T-helper 1 cell treated with Interleukin-12 subunit alpha and Interleukin-12 subunit beta and Interleukin-4 antibody, amounts not matched to agents 30 ng/mL and 1 ng/mL, for 36 hours (primary cell): ENCODE measurements at places on chromosomes 11 and 22. TPM values are rescaled to one million over a fixed set of nuclear protein-coding genes. Genes with fewer than 3 reads are reported as not detected.

IGF2 gene
- total RNA-seq, result 0.17 and 0.32 TPM in 2 replicates

ANGPTL5 gene
- not detected in 2 replicates for total RNA-seq

OR51B5 gene
- total RNA-seq, result not detected in 2 replicates

RRP7A gene
- total RNA-seq, result 68.3 and 77.6 TPM in 2 replicates

TRPM5 gene
- not detected in 2 replicates for total RNA-seq

FBXO7 gene
- 91.3 and 95.6 TPM in 2 replicates for total RNA-seq

NRXN2 gene
- total RNA-seq, result 0.71 and 1.3 TPM in 2 replicates

CHEK2 gene
- 34.3 and 37.3 TPM in 2 replicates for total RNA-seq

ANO5 gene
- 0.05 and 0.07 TPM in 2 replicates for total RNA-seq

CERK gene
- 64.5 and 65.1 TPM in 2 replicates for total RNA-seq

OR2AT4 gene
- not detected in 2 replicates for total RNA-seq

NAALADL1 gene
- 14.1 and 14.4 TPM in 2 replicates for total RNA-seq
